ENCODE measurements at places on chromosomes 3 and 15.

GRCh38 chr15:33183334-33183733, 11.2 kb downstream of the FMN1 start:
- no peak for DNase-seq

- DNase-seq = no peak
These were observed 174.4 kb upstream of the LPP start for GRCh38 chr3:187979564-187979963.

GRCh38 chr3:154829929-154830328, 250.2 kb upstream of the MME start:
- no peak for DNase-seq

DNA sequence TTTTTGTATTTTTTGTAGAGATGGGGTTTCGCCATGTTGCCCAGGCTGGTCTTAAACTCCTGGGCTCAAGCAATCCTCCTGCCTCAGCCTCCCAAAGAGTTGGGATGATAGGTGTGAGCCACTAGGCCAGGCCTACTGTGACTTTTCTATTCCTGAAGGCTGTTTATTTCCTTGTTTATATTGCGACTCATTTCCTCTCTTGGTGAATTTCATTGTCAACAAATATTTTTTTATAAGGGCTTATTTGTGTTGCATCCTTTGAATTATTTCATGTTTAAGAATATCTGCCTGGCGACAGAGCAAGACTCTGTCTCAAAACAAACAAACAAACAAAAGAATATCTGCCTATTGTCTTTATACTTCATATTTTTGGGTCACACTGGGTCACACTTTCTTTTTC, 29.4 kb upstream of the MCCC1 start:
- DNase-seq = no peak

GRCh38 chr3:78845605-78846004, 922.2 kb downstream of the ROBO1 start:
- no peak for DNase-seq

GRCh38 chr3:39221141-39221530, 28.7 kb upstream of the XIRP1 start:
- no peak for DNase-seq

DNA sequence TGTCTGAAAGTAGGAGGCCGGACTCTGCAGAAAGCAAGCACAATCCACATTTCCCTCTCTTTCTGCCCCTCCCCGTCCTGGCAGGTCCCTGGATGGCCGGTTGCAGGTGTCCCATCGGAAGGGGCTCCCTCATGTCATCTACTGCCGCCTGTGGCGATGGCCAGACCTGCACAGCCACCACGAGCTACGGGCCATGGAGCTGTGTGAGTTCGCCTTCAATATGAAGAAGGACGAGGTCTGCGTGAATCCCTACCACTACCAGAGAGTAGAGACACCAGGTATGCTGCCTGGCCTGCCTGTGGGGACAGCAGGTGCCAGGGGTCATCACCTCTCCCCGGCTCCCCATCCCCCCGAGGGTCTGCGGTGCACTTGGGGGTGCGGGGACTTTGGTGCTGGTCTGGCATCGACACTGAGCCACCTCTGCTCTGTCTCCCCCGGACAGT, 89.6 kb downstream of the AAGAB start:
- no peak for DNase-seq

DNA sequence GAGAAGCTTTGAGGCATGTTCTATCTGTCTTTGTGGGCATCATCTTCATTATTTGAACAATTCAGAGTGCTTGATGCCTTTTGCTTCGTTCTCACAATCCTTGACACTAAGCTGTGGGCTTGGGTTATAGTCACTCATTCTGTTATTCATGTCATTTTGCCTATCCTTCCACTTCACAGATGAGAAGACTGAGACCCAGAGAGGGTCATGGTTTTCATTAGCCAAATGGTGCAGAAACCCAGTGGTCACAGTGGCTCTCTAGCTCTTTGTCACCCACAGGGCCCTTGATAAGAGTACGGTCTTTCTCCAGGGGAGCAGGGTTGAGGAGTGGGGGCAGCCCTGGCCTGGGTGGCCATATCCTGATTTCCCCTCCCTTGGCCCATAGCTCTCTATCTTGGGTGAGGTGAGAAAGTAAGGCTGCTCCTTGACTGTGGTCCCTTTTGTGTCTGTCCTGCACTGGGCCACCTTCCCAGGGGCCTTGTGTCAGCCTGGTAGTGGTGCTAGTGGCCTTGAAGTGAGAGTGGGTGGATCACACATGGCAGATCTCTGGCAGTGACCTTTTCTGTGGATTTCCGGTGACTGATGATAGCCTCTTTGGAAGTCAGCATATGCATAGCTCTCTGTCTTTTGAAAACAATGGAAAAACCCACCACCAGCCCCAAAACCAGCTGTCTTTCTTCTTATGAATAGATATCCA, 130.1 kb downstream of the IGF1R start:
- DNase-seq = no peak

- no peak for DNase-seq
These were observed 179.3 kb downstream of the FNDC3B start for GRCh38 chr3:172218350-172219323.

- DNase-seq = no peak
These were observed 14.8 kb downstream of the ZIC1 start for GRCh38 chr3:147423798-147424580.

GRCh38 chr3:16085884-16086608, 88.4 kb upstream of the GALNT15 start:
- no peak for DNase-seq

- no peak for DNase-seq
These were observed 41.9 kb downstream of the MEX3B start for GRCh38 chr15:82003916-82004315.

- no peak for DNase-seq
These were observed 126.8 kb upstream of the UBE3A start for GRCh38 chr15:25565470-25566264.

GRCh38 chr15:40871749-40872617, 2.1 kb downstream of the RHOV start:
- no peak for DNase-seq

DNA sequence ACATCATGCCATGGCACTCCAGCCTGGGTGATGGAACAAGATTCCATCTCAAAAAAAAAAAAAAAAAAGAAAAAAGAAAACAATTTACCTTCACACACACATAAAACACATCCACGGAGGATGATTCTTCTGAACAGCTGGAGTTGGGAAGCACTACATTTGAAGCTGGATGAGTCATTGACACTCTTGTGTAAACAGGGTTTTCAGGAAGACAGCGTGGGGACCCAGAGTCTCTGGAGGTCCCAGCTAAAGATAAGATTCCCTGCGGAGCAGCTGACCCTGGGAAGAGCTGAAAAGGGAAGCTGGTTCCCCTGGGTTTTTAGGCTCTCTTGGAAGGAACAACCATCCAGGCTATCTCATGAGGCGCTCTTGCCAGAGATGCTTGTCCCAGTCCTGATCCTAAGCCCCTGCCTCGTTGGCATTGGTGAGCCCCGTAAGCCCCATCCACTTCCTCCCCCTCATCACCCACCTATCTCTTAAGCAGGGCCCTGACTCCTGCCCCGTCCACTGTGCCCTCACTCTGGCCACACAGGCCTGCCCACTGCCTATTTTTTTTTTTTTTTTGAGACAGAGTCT, 32.0 kb upstream of the FURIN start:
- no peak for DNase-seq

DNA sequence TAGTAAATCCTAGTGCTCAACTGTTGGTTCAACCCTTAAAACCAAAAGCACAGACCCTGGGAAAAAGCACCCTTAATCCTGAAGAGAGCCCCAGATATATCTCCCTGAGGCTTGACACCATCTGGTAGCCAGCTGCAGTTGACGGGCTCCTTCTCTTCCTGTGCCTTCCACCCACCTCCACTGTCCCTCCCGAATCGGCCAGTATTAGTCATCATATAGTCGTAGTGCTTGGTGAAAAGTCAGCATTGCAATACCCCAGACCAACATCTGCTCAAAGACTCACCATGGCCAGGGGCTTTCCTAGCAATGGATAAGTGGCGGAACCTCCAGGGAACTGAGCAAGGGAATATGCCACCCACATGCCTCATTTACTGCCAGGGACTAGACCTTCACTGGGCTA, 125.6 kb upstream of the CRBN start:
- no peak for DNase-seq

GRCh38 chr15:73901126-73901810, 25.0 kb upstream of the LOXL1 start:
- DNase-seq = no peak

- no peak for DNase-seq
These were observed 136.2 kb downstream of the LRTM1 start for GRCh38 chr3:54791501-54792156.

GRCh38 chr3:150738688-150739087, 24.3 kb downstream of the SIAH2 start:
- DNase-seq = no peak

GRCh38 chr15:51368751-51369450, 27.4 kb downstream of the GLDN start:
- no peak for DNase-seq

DNA sequence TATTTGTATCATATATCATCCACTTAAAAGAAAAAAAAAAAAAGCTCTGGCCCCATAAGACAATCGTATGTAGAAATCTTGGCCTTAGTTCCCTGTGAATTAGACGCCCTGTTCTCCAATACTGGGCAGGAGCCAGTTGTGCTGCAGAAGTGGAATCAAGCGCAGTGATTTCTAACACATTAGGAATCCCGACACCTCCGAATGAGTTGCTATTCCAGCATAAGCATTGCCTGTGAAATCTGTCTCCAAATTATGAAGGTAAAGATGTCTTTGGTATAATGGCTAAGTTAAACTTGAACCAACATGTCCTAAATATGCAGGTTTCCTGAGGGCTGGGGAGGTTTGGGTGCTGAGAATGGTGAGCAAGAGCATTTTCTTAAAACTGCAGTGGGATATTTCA, 199.4 kb upstream of the ARRDC4 start:
- DNase-seq = no peak

GRCh38 chr15:48861813-48862431, 16.0 kb upstream of the EID1 start:
- peak; percentile 17 for DNase-seq

DNA sequence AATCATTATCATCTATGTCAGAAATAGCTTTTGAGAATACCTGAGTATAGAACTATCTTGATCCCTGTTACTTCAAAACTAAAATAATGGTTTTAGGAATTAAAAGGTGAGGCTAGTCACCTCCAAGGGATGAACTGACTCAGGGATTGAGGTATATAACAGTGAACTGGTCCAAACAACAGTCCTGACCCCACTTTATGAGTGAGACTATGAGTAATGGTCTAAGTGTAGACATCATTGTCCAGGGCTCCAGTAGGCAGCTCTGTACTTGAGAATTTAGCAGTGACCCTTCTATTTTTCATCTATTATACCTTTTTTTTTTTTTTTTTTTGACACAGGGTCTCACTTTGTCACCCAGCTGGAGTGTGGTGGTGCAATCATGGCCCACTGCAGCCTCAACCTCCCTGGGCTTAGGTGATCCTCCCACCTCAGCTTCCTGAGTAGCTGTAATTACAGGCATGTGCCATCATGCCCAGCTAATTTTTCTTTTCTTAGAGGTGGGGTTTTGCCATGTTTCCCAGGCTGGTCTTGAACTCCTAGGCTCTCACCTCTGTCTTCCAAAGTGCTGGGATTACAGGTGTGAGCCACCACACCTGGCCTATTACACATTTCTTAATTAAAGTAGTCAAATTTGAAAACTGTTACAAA, 36.3 kb downstream of the MLH1 start:
- DNase-seq = no peak

- DNase-seq = no peak
These were observed 174.2 kb downstream of the CACNA2D3 start for GRCh38 chr3:54296531-54296930.

GRCh38 chr3:183050706-183051105, 48.6 kb downstream of the MCCC1 start:
- no peak for DNase-seq

GRCh38 chr3:170697908-170698307, 112.0 kb upstream of the SLC7A14 start:
- DNase-seq = no peak

GRCh38 chr3:107421170-107421792, 44.0 kb downstream of the CCDC54 start:
- no peak for DNase-seq

DNA sequence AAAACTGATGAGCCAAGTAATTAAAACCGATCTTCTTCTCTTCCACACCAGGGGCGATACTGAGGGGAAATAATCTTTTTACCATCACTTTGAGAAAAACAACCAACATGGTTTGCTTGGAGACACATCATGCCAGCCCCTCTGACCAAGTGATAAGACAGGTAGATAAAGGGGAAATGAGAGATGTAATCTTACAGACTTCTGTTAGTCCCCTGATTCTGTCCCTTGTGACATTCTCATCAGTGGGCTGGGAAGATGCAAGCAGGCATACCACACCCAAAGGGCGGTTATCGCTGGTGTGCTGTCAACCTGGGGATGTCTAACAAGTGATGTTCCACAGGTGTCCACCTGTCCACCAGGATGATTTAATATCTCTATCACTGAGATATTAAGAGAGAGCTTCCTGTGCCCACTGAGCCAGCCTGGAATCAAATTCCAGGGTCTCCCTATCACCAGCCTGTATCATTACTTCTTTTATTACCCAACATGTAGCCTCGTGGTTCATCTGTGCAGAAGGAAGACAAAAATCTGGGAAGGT, 315.0 kb downstream of the FOXP1 start:
- no peak for DNase-seq

DNA sequence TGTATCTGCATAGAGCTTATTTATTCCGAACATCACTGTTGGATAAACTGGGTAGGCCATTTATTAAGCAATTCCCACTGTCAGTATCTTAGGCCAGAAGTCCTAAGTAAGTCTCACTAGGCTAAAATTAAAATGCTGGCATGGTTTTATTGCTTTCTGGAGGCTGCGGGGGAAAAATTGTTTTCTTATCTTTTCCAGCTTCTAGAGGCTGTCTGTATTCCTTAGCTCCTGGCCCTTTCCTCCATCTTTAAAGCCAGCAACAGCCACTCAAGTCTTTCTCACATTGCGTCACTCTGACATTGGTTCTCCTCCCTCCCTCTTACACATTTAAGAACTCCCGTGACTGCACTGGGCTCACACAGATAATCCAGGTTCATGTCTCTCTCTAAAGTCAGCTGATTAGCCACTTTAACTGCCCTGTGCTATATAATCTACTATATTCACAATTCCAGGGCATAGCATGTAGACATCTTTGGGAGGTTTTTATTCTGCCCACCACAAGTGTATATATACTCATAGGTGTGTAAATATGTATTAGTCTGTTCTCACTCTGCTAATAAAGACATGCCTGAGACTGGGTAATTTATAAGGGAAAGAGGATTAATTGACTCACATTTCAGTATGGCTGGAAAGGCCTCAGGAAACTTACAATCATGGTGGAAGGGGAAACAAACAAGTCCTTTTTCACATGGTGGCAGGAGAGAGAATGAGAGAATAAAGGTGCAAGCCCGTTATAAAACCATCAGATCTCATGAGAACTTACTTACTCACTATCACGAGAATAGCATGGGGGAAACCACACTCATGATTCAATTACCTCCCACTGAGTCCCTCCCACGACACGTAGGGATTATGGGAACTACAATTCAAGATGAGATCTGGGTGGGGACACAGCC, 113.5 kb upstream of the SLC7A14 start:
- DNase-seq = no peak

GRCh38 chr3:186108106-186108940, 566 bp downstream of the ETV5 start:
- no peak for DNase-seq

Measured in stimulated activated CD4-positive, alpha-beta T cell treated with anti-CD3 and anti-CD28 coated beads, Interleukin-4, amount 100 ng/mL, for 4 hours (primary cell).